Fibroblast of pulmonary artery (primary cell): ENCODE measurements at places on chromosomes 11 and 22.

- DNase-seq = peak; percentile 73
Observed at GRCh38 chr11:587978-588380, 11.7 kb downstream of the PHRF1 start.

- DNase-seq = no peak
Observed at GRCh38 chr22:16933291-16934282, 74.4 kb downstream of the GAB4 start.

DNA sequence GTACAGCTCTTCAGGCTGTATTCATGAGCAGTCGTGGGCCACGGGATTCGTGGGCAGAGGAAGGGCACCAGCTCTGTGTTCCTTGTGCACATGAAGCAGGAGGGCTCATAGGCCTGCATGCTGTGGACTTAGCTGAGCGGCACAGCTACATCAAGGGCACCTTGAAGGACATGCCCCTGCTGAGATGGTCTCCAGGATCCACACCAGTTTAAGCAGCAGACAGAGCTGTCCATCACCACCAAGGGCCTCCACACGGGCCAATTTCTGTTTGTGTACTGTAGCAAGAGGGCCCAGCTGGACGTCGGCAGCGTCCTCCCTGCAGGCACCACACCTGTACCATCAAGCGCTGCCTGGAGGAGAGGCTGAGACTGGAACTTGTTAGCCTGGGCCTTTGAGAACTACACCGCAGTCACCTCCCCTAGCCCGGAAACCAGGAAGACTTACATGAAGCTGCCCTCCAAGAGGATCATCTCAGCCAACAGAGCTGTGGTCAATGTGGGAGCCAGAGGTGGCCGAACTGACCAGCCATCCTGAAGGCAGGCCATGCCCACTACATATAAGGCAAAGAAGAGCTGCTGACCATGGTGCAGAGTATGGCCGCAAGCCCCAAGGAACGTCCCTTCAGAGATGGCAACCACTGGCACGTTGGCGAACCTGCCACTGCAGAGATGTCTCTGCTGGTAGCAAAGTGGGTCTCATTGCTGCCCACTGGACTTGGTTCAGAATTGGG is 32.7 kb upstream of the GNB1L start:
- no peak for DNase-seq

DNA sequence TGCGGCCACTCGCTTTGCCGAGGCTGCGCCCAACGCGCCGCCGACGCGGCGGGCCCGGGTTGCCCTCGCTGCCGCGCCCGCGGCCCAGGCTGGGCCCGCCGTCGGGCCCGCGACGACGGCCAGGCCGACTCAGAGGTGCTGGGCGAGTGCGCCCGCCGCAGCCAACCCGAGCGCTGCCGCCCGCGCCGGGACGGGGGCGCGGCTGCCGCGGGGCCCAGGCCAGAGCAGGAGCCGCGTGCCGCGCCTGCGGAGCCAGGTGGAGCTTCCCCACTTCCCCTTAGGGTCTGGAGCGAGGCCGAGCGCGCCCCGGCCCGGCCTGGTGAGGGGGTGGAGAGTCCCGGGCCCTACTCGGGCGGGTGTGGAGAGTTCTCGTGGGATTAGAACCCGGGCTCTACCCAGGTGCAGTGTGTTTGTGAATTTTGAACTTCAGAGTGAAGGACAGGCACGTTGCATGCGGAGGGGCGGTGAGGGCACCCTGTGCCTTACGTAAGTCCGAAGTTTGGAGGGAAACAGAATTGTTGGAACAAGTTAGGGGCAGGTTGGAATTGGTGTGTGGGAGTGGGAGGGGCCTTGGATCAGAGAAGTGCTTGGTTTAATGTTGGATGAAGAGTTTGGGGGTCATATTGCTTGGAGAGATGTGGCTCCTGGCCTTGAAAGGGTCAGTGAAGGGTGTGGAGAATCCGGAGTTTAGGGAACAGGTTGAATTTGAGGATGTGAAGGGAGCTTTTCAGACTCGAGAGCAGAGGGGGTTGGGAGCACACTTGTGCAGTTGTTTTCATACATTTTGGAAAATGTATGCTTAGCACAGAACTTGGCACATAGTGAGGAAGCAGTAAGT is 697 bp downstream of the RNF169 start:
- peak; percentile 39 for DNase-seq

DNA sequence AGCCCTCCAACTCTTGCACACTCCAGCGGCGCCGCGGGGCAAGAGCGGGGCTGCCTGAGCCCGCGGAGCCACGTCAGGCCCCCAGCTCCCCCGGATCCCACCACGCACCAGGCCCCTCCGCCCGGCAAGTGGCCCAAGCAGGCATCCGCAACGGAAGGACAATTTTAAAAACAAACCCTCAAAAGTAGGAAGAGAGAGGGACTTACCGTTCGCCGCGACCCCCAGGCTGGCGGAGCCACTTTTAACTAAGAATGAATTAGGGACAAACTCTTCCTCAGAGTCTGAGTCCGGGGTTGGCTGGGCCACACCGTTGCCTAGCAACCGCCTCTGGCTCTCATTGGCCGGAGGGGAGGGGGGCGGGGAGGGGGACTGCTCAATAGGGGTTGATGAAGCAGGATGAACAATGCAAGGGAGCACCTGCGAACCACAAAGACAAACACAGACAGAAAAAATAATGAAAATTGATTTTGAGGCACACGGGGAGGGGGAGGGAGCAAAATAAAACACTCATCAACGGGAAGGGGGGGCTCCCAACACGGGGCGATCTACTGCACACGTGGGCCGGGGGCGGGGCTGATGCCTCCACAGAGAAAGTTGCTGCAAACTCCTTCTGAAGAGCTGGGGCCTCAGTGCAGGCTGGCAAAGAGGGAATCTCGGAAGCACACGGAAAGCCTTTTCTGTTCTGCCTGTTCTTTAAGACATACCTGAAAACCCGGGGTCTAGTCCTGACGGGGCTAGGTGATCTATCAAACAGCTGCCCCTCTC is 387.5 kb upstream of the NARS2 start:
- peak; percentile 28 for DNase-seq

DNA sequence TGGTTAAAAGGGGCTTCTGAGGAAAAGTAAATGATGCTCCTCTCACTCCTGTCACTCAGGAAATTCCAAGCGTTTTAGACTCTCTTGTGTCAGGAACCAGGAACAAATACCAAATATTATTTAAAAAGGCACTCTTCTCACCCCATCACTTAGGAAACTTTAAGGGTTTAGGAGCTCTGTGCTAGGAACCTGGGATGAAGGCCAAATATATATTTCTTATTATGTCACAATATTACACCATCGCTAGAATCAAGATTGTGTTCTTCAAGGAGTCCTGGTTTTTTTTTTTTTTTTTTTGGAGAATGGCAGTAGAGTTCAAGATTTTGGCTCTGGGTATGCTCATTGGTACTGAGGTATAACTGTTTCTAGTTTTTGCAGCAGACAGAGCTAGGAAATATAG is 79.0 kb upstream of the HEPHL1 start:
- DNase-seq = no peak

GRCh38 chr11:6693342-6694228 is 10.4 kb upstream of the MRPL17 start:
- DNase-seq = peak; percentile 93

- no peak for DNase-seq
Observed at GRCh38 chr11:10483584-10483983, 28.5 kb downstream of the AMPD3 start.

- no peak for DNase-seq
Observed at GRCh38 chr11:12686246-12687060, 12.2 kb downstream of the TEAD1 start.

- no peak for DNase-seq
Observed at GRCh38 chr11:61536676-61537270, 28.2 kb downstream of the LRRC10B start.
